Fibroblast of lung (primary cell): ENCODE measurements at places on chromosomes 6 and 20. TPM values are rescaled to one million over a fixed set of nuclear protein-coding genes. Genes with fewer than 3 reads are reported as not detected.

Gene ZKSCAN4
- 3.0 and 4.4 TPM in 2 replicates for polyA plus RNA-seq

GRCh38 chr6:42937548-42938427, 8.5 kb downstream of the CNPY3 start:
- no peak for DNase-seq

Gene SNAI1
- 1.4 and 1.8 TPM in 2 replicates for polyA plus RNA-seq

GRCh38 chr6:147954938-147955337, 387.7 kb upstream of the SASH1 start:
- no peak for DNase-seq

DNA sequence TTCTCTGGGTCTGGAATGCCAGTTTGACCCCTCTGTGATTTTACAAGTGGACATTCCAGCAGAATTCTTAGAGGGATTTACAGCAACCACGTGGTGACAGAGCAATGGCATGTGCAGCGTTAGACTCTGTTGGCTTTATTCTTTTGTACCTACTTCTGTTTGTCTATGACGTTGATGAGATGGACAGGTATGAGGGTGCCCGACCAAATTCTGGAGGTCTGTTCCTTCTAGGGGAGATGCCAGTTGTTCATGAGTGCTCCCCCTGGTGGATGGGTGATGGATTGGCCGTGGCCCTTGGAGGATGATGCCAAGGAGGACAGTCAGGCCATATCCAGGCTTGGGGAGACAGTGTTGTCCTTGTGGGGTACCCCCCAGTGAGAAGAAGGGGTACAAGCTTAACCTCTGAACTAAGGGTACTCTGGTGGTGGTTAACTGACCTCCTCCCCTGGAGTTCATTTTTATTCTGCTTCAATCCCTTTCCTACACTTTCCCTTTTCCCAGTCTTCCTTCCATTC, 198.6 kb downstream of the DTNBP1 start:
- DNase-seq: no peak
